ENCODE measurements at places on chromosomes 5 and 9. TPM values are rescaled to one million over a fixed set of nuclear protein-coding genes. Genes with fewer than 3 reads are reported as not detected.
A peak's percentile ranks its signal among the peaks of the same experiment; 100 is the strongest.

- DNase-seq = no peak
These were observed 4.0 kb upstream of the PLAC8L1 start for GRCh38 chr5:146109379-146109778.

- peak; percentile 74 for DNase-seq
These were observed 150.9 kb downstream of the ADGRV1 start for GRCh38 chr5:90709323-90710155.

DNA sequence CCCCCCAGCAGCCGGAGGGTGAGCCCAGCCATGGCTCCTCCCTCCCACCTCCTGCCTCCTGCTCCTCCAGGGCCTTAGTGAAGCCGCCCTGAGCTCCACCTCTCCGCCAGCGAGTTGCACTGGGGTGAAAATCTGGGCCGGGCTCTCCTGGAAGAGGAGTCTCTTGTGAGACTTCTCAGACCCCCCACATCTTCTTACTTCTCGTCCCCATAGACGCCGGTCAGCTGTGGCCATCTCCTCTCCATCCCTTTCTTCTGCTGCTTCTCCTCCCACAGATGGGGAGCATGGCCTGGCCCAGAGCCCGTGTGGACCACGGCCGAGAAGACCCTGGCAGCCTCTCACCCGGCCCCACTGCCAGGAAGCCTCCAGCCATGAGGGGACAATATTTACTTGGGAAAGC, 17.3 kb downstream of the OLFM1 start:
- no peak for DNase-seq

DNA sequence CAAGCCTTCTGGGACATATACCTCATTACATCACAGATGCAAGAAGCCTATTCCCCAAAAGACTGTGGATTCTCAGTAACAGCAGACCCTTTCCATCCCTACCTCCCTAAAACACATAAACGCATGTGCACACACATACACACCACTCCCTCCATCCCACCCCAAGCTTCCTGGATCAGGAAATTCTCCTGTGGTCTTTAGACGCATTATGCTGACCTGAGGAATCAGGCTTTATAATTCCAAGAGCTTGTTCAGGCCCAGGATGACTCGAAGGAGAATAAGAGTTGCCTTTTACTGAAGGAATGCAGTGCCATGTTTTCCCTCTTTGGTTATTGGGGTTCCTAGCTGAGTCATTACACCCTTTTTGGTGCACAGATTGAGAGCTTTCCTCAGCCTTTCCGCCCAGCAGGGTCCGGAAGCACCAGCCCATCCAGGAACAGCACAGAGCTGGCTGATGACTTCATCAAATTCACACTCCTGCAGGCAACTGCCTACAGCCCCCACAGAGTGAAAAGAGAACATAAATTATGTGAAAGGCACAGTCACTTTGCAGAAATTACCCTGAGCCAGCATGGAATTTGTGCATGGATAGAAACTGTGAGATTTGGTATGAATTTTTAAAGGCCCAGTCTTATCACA, 385.0 kb upstream of the TRPC7 start:
- DNase-seq = no peak

DNA sequence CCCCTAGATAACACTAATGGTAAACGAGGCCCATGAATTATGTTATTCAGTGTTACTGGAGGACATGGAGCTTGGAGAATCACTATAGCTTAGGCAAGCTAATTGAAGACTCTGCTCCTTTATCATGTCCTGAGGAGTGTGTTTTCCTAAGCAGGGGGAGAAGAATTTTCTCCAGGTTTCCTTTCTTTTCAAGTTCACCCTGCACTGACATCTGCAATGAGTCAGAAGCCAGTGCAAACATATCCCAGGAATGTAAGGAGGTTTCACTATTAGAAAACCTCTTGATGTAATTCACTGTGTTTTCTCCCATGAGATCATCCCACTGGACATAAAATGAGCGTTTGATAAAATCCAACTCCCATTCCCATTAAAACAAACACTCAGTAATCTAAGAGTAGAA, 75.6 kb downstream of the DMRT2 start:
- peak; percentile 43 for DNase-seq

- DNase-seq = no peak
These were observed 6.4 kb downstream of the ADAMTS6 start for GRCh38 chr5:65475336-65475735.

DNA sequence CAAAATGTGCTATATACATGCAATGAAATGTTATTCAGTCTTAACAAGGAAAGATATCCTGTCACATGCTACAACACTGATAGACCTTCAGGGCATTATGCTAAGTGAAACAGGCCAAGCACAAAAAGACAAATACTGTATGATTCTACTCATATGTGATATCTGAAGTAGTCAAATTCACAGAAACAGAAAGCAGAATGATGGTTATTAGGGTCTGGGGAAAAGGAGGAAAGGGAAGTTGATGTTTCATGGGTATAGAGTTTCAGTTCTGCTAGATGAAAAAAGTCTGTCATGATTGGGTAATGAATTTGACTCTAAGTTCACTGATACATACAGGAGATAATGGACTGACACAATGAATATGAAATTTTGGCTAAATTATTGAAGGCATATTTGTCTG, 11.2 kb upstream of the RIC1 start:
- DNase-seq = no peak

DNA sequence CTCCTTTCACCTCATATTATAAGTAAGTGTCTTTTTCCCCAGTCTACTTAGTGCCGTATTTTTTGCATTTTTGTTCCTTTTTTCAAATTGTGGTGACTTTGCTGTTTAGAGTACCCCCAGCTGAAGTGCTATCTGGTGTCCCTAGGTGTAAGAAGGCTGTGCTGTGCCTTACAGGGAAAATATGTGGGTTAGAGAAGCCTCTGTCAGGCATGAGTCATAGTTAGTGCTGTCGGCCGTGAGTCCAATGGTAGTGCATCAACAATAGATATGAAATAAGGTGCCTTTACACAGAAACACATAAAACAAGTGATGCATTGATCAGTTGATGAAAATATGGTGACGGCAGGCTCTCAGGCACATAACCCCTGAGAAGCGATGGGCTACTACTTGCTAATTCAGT, 20.1 kb downstream of the SYK start:
- no peak for DNase-seq

DNA sequence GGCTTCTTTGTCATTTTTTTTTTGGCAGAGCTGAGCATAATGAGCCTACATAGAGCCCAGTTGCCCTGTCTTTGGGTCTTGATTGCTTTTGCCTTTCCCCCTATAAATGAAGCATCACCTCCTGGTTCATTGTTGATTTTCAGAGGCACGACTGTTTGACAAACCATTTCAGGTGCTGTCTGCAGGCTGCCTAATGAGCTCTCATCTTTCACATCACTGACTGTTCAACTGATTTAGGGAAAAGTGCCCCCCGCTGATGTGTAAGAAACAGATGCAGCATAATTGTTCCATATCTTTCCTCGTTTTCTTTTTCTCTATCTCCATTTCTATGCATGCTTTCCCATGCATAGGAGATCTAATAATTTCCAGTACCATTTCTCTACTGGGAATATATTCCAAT, 338.6 kb downstream of the TMEM38B start:
- no peak for DNase-seq

- no peak for DNase-seq
These were observed 30.7 kb downstream of the TSTD2 start for GRCh38 chr9:97602430-97602829.

The VLDLR gene
- 8.6 TPM for polyA plus RNA-seq

The PCDHGC5 gene
- not detected for polyA plus RNA-seq
